ENCODE measurements at places on chromosomes 2 and 18.
A peak's percentile ranks its signal among the peaks of the same experiment; 100 is the strongest.

- no peak for ATAC-seq
Measured at GRCh38 chr18:28267878-28268625, 91.1 kb upstream of the CDH2 start.

DNA sequence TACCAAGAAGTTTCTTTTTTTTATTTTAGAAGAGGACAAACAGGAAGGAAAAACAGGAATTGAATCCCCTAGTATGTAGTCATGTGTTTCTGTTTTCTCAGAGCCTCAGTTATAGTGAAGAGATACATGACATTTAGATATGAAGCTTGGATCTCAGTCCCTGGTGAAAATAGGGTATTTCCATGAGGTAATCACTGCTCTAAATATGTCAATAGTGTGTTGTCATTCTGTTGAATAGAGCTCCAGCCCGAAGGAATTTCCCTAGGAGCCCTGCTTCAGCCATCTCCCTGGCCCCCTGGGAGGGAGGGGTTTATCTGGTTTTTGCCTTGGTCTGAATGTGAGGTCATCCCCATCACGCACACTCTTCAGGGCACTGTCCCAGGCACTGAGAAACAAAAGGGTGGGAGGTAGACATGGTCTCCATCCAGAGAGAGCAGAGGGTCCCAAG is 47.1 kb upstream of the REL start:
- peak; percentile 48 for ATAC-seq

GRCh38 chr2:111042772-111043771 is 77.6 kb upstream of the BCL2L11 start:
- peak; percentile 86 for ATAC-seq

DNA sequence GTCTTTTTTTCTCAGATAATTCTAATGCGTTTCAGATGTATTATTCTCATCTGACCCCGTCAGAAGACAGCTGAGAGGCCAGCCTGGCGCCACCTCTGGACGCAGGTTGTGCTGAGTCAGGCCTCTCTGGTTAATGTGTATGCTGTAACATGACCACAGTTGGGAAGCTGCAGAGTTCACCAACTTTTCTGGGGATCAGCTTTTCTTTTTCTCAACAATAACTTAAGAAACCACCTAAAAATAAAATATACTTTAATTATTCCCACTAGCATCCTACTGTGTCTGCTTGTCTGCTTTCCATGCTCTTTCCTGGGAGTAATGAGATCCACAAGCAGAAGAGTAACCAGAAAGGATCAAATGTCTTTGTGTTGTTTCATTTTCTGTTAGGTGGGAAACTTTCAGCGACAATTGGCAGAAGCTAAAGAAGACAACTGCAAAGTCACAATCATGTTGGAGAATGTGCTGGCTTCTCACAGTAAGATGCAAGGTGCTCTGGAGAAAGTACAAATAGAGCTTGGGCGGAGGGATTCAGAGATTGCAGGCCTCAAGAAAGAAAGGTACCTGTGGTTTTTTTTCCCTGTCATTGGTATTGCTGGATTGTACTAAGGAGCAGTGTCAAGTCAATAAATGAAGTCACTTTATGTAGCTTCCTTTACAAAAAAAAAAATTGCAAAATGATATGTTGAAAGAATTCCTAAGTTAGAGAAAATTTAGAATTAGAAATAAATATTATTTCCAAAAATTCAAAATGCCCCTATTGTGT is 79.8 kb downstream of the CCDC150 start:
- no peak for ATAC-seq

- no peak for ATAC-seq
Measured at GRCh38 chr18:78986018-78986481, 6.4 kb downstream of the SALL3 start.

DNA sequence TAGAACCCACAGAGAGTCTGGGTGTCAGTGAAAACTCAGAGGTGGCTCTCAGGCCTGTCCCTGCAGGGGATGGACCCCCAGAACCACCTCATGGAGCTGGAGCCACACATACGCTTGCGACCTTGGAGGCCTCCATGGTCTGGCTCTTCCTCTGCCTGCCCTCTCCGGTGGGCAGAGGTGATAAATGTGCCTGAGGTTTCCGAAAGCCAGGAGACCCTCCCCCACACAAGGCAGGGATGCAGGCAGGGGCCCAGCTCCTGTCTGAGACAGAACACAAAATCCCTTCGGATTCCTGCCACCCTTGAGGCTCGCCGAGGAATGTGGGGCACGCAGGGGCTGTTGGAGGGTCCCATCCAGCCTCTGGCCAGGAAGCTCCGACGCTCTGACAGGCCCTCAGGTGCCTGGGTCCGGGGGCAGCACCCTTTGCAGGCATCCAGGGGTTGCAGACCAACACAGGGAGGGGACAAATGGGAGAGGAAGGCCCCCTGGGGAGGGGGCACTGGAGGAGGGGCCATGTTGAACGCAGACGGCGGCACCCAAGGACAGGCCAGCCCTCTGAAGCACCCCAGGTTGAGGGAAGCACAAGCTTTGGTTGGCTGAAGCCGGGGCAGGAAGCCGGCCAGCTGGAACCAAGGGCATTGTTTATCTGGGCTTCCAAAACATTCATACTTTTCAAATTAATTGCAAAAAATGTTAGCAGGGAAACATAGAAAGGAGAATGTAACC is 4.1 kb upstream of the SNED1 start:
- no peak for ATAC-seq

GRCh38 chr2:158394453-158394852 is 62.1 kb downstream of the CCDC148 start:
- ATAC-seq: no peak

DNA sequence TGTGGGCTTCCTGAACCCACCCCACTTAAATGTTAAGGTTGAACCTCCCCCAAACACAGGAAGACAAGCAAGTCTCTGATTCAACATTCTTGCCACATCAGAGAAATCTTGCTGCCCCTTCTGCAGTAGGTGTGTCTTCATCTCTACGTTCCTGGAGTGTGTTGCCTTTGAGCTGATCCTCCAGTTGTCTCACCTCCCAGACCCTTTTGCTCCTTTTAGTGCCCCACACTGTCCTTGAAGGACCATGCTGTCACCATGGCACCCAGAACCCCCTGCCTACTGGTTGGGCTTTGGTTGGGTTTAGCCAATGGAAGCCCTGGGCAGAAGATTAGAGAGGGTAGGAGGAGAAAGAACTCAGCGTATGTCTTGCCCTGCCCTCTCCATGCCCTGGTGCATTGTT is 10.7 kb downstream of the CAB39 start:
- ATAC-seq: peak; percentile 78

- peak; percentile 7 for ATAC-seq
Measured at GRCh38 chr2:27408601-27409320, 630 bp downstream of the PPM1G start.

GRCh38 chr2:106176446-106177099 is 17.5 kb downstream of the UXS1 start:
- no peak for ATAC-seq

DNA sequence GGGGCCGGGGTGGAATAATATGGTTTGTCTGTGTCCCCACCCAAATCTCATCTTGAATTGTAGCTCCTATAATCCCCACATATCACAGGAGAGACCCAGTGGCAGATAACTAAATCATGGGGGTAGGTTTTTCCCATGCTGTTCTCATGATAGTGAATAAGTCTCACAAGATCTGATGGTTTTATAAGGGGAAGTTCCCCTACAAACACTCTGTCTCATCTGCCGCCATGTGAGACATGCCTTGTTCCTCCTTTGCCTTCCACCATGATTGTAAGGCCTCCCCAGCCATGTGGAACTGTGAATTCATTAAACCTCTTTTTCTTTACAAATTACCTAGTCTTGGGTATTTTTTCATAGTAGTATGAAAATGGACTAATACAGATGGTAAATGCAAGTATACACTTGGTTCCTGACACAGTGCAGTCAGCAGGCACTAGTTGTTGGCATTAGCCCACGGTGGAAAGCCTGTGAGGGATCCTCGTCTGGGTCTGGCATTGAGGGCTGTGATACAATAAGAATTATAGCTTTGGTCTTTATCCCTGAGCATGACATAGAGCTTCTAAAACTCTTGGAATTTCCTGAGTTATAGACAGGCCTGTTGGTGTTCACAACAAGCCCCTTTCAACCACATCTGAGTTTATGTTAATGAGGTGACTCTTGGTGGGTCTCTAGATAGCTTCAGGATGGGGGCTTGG is 135.8 kb downstream of the CABLES1 start:
- ATAC-seq: no peak

- no peak for ATAC-seq
Measured at GRCh38 chr2:225296951-225297350, 102.6 kb upstream of the NYAP2 start.

DNA sequence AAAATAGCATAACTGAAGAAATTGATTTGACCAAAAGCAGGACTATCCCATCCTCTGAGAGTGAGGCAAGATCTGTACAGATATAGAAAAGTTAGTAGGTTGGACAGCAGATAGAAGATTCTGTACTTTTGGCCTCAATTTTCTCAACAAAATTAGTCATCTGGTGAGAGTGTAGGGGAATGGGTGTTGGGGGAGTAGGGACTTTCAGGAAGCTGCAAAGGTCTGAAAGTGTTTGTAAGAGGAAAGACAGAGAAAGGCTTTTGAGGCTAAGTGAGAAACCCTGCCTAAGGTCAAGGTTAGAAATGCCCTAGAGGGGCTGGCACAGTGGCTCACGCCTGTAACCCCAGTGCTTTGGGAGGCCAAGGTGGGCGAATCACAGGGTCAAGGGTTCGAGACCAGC is 40.3 kb downstream of the DAPL1 start:
- no peak for ATAC-seq

DNA sequence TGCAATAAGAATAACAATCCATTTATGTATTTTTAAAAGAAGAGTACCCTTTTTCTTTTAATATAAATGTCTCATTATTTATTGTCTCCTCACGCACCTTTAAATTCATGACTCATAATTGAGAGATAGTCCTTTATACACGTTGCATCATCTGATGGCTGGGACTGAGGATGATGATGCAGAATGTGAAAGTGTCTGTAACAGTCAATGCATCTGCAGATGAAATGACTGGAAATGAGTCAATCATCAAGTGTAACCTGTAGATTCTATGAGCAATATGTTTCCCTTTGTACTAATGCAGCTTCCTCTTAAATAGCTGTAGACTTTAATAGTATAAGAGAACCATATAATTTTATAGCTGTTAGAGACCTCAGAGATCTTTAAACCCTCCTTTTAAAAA is 26.1 kb upstream of the SYT4 start:
- peak; percentile 53 for ATAC-seq

DNA sequence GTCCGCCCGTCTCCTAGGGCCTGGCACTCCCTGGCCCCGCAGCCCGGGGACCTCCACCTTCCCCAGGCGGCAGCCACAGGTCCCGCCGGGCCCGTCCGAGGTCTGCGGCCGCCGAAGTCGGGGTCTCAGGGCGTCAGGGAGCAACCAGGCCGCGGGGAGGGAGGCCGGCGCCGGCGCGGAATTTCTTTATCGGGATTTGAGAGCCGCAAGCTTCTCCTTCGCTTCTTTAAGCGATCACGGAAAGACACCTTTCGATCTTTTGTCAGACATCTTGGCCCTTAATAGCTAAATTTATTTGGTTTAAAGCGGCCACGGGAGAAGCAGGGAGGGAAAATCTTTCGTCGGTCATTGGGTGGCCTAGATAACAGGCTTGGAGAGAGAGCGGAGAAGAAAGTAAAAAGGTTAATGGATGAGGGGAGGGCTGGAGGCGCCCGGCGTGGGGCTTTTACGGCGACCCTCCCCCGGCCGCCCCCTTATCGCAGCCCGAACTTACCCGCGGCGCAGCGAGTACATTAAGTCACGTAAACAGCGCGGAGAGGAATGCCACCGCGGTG is 4.3 kb upstream of the GATA6 start:
- no peak for ATAC-seq

DNA sequence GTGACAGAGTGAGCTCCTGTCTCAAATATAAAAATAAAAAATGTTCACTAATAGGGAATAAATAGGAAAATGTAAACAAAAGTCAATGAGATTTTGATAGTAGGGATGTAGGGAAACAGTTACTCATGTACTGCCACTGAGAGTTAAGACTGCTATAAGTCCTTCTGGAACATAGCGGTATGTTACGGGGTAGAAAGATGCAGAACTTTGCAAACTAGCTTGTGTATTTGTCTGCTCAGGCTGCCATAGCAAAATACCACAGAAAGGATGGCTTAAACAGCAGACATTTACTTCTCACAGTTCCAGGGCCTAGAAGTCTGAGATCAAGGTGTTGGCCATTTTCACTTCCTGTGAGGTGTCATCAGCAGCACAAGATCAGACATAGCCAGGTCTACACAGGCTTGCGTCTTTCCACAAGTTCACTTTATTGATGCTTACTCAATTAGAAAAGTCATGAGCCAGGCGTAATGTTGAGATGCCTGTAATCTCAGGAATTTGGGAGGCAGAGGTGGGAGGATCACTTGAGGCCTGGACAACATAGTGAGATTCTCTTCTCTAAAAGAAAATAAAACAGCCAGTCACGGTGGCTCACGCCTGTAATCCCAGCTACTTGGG is 8.8 kb downstream of the TXNDC2 start:
- ATAC-seq: no peak

GRCh38 chr2:121809607-121810006 is 54.2 kb downstream of the TSN start:
- no peak for ATAC-seq

DNA sequence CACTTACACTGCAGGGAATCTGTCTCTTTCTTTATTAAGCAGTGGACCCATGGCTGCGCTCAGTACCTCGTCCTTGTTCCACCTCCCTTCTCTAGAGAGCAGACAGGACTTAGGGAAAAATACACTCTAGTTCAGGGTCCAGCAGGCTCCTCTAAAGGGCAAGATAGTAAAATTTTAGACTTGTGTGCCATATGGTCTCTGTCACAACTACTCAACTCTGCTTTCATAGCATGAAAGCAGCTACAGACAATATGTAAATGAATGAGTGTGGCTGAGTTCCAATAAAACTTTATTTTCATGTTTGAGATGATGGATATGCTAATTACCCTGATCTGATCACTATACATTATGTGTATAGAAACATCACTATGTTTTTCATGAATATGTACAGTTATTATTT is 163.1 kb downstream of the BABAM2 start:
- no peak for ATAC-seq

DNA sequence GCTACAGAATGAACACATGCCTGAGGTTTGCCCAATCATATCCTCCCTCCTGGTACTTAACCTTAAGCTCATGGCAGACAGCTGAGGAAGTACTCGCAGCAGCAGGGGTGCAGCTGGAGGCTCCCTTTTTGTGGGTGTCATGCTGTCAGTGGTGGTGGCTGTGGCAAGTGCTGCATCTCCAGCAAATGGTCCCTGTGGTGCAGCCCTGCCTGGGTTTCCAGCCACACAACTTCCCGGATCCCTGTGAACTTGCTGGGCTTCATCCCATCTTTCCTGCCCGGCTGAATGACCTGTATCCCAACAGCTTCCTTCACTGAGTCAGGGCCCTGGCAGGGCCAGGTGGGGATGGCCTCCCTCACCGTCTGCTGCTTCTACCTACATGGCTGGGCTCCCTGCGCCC is 5.0 kb downstream of the TMEM185B start:
- no peak for ATAC-seq

DNA sequence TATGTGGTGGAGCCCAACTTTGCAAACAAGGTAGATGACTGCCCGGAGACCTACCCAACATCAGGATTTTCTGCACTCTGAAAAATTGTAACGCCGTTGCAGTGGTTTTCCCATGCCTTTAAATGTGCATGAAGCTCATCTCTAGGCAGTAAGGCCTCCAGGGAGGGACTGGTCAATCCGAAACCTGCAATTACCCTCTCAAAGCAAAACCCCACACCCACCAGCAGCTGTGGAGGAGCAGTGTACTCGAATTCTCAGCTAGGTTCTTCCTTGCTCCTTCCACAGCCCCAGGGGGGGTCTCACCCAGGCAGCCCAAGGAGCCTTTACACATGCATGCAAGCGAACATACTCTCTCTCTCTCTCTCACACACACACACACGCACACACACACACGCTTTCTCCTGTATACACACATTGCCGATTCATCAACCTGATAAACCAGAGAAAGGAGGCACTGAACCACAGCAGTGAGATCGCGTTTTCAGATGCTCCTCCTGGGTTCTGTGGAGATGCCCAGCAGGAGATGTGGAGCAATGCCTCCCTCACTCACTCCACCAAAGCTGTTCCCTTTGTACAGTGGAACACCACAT is 109.2 kb downstream of the VIT start:
- no peak for ATAC-seq
